ENCODE measurements at places on chromosomes 6 and 20.

- no peak for DNase-seq
Observed at GRCh38 chr20:2236256-2236655, 59.5 kb upstream of the TGM3 start.

DNA sequence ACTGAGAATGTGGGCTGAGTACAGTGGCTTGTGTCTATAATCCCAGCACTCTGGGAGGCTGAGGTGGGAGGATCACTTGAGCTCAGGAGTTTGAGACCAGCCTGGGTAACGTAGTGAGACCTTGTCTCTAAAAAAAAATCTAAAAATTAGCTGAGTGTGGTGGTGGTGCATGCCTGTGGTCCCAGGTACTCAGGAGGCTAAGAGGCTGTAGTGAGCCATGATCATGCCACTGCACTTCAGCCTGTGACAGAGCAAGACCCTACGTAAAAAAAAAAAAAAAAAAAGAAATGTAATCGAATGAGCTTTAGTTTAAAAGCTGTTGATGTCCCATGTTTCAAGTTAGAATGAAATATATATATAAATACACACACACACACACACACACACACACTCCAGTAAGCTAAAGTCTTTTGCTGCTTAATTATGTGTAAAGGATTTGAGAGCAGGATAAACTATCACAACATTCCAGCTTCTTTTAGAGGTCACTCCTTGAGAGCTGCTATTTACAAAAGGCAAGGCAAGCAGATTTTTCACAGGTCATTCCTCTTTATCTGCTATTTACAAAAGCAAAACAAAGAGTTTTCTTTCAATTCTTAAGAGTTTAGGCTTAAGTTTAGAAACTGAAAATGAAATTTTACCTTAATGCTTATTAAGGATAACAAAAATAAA, 4.7 kb upstream of the MICAL1 start:
- no peak for DNase-seq

GRCh38 chr6:11439017-11439420, 98.5 kb upstream of the TMEM170B start:
- DNase-seq = no peak

- no peak for DNase-seq
Observed at GRCh38 chr6:36851149-36851614, 11.9 kb upstream of the CPNE5 start.

- DNase-seq = no peak
Observed at GRCh38 chr6:3849681-3850450, 693 bp downstream of the FAM50B start.

DNA sequence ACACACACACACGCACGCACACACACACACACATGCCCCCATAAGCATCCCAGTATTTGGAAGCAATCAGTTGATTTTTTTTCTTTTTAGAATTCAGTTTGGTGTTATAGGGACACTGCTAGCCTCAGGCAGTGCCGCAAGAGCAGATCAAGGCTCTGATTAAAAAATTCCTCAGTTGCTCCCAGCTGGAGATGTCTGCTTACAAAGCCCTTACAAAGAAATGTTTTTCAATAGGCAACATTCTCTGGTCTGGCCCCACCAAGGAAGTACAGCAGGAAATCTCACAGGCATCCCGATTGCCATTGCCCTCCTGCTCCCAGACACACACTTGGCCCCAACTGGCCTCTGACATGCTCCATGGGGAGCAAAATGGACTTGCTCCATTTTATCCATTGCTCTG, 22.9 kb upstream of the CD83 start:
- DNase-seq = no peak

Data from NCI-H1048 (cell line).